ENCODE measurements at places on chromosomes 2 and 18. TPM values are rescaled to one million over a fixed set of nuclear protein-coding genes. Genes with fewer than 3 reads are reported as not detected.

The CLIP4 gene
- total RNA-seq: 68.5 TPM

The UGT1A10 gene
- total RNA-seq: not detected

The FIGN gene
- total RNA-seq: 2.9 TPM

The GLB1L gene
- 9.0 TPM for total RNA-seq

The FTCDNL1 gene
- total RNA-seq: 1.7 TPM

The MALL gene
- total RNA-seq: 5.8 TPM

The ACVR2A gene
- 52.5 TPM for total RNA-seq

DNA sequence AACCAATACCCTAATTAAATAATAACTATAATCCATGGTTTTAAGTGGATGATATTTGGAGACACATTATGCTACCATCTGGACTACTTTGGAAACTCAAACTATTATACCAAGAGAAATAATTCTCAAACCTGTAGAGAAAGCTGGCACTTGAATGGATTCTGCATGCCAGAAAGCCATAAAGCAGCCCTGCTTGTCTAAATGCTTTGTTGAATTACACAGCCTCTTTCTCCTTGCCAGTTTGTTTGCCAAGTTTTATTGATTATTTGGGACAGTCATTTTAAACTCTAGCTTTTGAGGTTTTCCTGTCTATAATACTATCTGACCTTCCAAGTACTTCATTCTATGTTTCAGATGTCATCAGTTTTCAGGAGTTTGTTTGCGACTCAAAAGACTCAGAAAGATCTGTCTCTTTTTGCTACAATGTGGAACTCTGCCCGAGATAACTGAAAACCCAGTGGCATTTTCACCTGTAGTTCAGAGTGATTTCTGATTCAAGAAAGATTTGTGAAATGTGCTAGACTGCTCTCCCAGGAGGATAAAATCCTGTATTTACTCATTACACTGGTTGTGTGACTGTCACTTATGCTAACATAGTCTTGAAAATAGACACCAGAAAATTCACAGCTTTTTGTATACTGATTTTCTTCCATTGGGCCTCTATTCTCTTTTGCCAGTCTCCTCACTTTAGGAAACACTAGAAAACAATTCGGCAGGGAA is 29.2 kb upstream of the MBOAT2 start:
- no peak for DNase-seq
- no peak overlapping the region for H3K27ac ChIP-seq
- no peak overlapping the region for H3K4me3 ChIP-seq
- no peaks in the 10 kb centered on the region for H3K36me3 ChIP-seq
- no peaks in the 10 kb centered on the region for H3K27me3 ChIP-seq

- H3K36me3 ChIP-seq: no peaks in the 10 kb centered on the region
- no peaks in the 10 kb centered on the region for H3K27me3 ChIP-seq
- no peak for DNase-seq
Observed at GRCh38 chr2:65605058-65605742, 172.8 kb upstream of the SPRED2 start.

DNA sequence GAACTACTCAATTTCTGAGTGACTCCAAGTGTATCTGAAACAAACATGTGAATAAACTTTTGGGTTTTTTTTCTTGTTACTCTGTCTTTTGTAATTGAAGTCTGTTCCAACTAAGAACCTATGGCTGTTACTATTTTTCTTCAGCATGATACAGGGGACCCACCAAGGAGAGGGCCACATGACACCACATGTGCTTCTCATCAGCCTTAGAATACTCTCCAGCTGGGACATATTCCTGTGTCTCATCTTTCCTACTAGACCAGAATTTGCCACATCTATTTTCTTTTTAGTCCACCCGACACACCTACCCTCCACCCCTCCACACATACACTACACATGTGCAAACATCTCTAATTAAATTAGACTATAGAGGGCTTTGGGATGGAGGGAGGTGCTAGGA is 191.7 kb upstream of the NDUFV2 start:
- H3K27ac ChIP-seq: no peak overlapping the region
- H3K27me3 ChIP-seq: no peaks in the 10 kb centered on the region
- DNase-seq: no peak
- no peaks in the 10 kb centered on the region for H3K36me3 ChIP-seq
- peaks cover 6% of the 10 kb centered on the region for H3K4me1 ChIP-seq
- no peak overlapping the region for H3K4me3 ChIP-seq

DNA sequence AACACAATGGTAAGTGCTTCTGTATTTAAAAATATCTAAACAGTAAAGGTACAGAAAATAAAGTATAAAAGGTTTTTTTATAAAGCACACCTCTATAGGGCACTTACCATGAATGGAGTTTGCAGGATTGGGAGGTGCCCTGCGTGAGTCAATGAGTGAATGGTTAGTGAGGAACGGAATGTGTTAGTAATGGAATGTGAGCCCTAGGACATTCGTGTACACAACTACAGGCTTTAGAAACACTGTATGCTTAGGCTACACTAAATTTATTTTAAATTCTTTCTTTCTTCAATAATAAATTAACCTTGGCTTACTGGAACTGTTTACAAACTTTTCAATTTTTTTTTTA is 337.9 kb upstream of the SLC39A10 start:
- no peak for DNase-seq
- H3K27me3 ChIP-seq: no peaks in the 10 kb centered on the region
- no peak overlapping the region for H3K4me3 ChIP-seq
- no peak overlapping the region for H3K27ac ChIP-seq
- H3K36me3 ChIP-seq: no peaks in the 10 kb centered on the region

DNA sequence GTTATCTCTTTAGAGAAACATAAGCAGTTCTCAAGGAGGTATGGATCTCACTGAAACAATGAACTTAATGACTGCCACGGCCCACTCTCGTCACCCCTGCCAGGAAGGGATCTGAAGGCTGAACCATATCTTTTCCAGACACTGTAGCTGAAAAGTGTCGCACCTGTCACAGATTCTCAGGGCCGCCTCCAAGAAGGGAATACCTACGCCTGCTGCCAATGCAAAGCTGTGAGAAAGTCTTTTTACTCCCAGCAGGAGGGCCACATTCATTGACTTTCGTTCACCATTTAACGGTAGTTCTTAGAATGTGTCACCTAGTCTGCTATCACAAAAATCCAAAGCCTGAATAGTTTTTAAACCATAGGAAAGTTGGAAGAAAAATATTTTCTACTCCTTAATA is 66.7 kb upstream of the SH3BP4 start:
- peaks cover 18% of the 10 kb centered on the region for H3K4me1 ChIP-seq
- no peaks in the 10 kb centered on the region for H3K27me3 ChIP-seq
- no peak for DNase-seq
- no peak overlapping the region for H3K27ac ChIP-seq
- H3K4me3 ChIP-seq: no peak overlapping the region

- H3K4me3 ChIP-seq: no peak overlapping the region
- peak; percentile 91 for DNase-seq
- no peak overlapping the region for H3K27ac ChIP-seq
- H3K27me3 ChIP-seq: no peaks in the 10 kb centered on the region
- peaks cover 3% of the 10 kb centered on the region for H3K4me1 ChIP-seq
Observed at GRCh38 chr2:233443511-233444183, 89.4 kb downstream of the DGKD start.

- H3K27ac ChIP-seq: no peak overlapping the region
- H3K4me1 ChIP-seq: peaks cover 15% of the 10 kb centered on the region
- H3K4me3 ChIP-seq: no peak overlapping the region
- H3K27me3 ChIP-seq: no peaks in the 10 kb centered on the region
- H3K36me3 ChIP-seq: no peaks in the 10 kb centered on the region
Observed at GRCh38 chr2:234425639-234426603, 71.0 kb downstream of the ARL4C start.

DNA sequence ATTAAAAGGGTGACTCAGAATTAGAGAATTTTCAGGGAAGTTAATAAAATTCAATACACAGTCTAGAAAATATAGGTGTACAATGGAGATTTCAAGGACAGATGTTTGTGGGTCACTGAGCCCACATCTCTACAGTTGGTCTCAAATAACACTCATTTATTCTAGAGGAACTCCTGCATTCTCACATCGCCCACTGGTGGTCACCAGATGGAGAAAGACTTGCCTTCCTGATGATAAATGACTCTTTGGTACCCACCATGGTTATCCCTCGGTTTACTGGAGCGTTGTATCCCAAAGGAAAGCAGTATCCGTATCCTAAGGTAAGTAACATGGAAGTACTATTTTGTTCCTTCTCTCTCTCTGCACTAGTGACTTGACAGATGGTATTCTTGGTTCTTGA is 1297.1 kb downstream of the DPP10 start:
- no peaks in the 10 kb centered on the region for H3K27me3 ChIP-seq
- no peak for DNase-seq
- no peak overlapping the region for H3K27ac ChIP-seq
- H3K4me3 ChIP-seq: no peak overlapping the region
- no peaks in the 10 kb centered on the region for H3K36me3 ChIP-seq

DNA sequence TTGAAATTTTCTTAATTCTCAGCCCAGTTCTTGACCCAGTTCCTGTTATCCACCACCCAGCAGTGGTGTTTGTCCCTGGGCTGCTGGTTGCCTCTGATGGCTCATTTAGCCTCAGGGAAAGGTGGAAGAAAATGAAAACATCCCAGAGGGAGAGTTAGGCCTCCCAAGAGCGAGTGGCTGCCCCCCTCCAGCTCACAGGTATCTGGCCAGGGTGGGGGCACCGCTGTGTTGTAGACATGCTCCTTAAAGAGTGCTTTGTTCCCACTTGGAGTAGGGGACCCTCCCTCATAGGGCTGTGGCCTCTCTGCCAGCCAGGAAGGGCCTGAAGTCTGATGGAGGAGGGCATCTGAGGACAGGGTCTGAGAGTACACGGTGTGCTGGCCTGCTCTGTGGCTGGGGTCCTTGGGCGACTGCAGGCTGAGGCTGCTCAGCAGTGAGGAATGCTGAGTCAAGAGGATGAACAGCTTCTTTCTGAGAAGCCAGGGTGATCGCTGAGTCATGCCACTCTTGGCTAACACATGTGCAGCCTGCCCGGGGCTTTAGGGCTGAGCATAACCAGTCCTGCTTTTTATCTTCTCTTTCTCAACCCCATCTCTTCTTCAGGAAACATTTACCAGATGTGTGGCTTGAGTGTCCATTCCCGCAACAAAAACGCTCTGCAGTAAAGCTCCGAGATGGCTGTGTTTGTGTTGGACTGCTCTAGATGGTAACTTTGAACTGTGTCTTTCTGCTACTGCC is 72.3 kb downstream of the IL1R2 start:
- H3K27ac ChIP-seq: peak overlapping the region; percentile 98
- no peaks in the 10 kb centered on the region for H3K36me3 ChIP-seq
- no peak overlapping the region for H3K4me3 ChIP-seq
- no peaks in the 10 kb centered on the region for H3K27me3 ChIP-seq

DNA sequence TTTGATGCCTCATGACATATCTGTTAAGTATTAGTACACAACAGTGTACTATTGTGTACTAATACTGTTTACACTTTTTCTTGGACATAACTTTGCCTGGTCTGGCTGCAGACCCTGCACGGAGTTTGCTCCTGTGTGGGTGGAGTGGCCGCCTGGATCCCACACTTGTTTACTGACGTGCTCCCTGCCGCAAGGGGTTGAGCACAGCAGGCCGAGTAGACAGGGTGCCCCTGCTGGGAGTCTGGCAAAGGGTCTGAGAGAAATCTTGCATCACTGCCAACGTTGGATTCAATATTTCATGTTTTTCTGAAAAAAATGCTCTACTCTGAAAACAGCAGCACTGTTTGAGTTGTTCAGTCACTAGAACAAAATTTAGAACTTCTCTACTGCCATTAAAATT is 59.0 kb downstream of the PDK1 start:
- H3K27me3 ChIP-seq: no peaks in the 10 kb centered on the region
- no peak for DNase-seq
- H3K27ac ChIP-seq: no peak overlapping the region
- no peak overlapping the region for H3K4me3 ChIP-seq

- H3K36me3 ChIP-seq: no peaks in the 10 kb centered on the region
- no peak overlapping the region for H3K4me3 ChIP-seq
- DNase-seq: peak; percentile 76
- H3K27ac ChIP-seq: peak overlapping the region; percentile 55
Observed at GRCh38 chr2:134402410-134402809, 148.5 kb downstream of the MGAT5 start.

GRCh38 chr2:220300806-220301205 is 673.4 kb downstream of the SLC4A3 start:
- no peaks in the 10 kb centered on the region for H3K27me3 ChIP-seq
- H3K4me3 ChIP-seq: no peak overlapping the region
- H3K27ac ChIP-seq: no peak overlapping the region
- DNase-seq: no peak

DNA sequence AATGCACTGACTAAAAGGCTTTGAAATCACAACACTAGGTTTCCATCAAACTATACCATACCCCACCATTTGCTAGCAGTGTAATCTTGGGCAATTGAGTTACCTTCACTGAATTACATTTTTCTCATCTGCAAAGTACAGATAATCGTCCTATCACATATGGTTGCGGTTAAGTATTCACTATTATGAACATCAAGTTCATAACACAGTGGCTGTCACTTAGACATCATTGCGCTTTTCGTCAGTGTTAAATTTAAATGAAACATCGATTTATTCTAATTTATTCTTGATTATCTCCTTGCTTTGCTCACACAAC is 505.9 kb downstream of the CPS1 start:
- H3K36me3 ChIP-seq: no peaks in the 10 kb centered on the region
- no peak overlapping the region for H3K4me3 ChIP-seq
- H3K4me1 ChIP-seq: no peaks in the 10 kb centered on the region
- no peaks in the 10 kb centered on the region for H3K27me3 ChIP-seq
- no peak for DNase-seq
- H3K27ac ChIP-seq: no peak overlapping the region

DNA sequence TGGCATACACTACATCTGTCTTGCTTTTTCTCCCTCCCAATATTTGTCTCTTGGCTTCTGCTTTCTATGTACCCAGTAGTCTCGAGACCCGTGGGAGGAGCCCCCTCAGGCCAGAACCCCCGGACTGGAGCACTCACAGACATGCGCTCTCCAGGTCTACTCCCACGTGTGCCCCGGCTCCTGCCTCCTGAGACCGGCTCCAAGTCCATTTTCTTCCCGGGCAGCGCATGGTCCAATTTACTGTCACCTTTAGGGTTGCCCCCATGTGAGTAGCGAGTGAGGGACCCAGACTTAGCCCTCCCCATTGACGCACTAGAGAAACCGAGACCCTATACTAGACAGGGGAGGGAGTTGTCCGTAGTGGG is 11.8 kb upstream of the TEX51 start:
- no peaks in the 10 kb centered on the region for H3K36me3 ChIP-seq
- no peak overlapping the region for H3K27ac ChIP-seq
- no peak overlapping the region for H3K4me3 ChIP-seq
- peaks cover 4% of the 10 kb centered on the region for H3K4me1 ChIP-seq
- no peak for DNase-seq
